ENCODE measurements at places on chromosomes 1 and 21.

- DNase-seq: peak; percentile 29
These were observed 13.0 kb upstream of the NEK7 start for GRCh38 chr1:198143797-198144196.

DNA sequence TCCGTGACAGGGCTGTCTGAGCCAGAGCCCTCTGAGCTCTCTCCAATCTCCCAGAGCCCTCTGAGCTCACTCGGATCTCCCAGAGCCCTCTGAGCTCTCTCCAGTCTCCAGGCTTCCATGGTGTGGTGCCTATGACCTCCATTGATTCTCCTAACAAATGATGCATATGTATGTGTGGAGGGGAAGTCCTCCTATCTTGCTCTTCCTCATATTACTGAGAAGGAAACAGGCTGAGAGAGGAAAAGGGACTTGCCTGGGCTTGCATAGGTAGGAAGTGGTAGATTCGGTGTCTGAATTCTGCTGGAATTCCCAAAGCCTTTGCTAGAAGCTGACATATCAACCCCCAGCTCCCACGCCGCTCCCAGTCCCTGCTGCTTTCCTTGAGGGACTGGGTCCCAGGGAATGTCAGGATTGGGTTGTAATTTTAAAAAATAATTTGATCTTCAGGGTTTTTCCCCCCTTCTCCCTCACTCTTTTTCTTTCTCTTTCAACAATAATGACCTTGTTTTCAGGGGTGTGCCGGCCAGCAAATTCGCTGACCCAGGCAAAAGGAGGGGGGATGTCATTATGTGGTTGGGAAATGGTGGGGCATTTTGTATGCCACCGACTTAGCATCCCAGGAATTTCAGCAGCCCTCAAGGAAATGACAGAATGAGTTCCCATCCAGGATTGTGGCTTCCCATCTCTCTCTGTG is 42.3 kb upstream of the RUNX3 start:
- DNase-seq: no peak

DNA sequence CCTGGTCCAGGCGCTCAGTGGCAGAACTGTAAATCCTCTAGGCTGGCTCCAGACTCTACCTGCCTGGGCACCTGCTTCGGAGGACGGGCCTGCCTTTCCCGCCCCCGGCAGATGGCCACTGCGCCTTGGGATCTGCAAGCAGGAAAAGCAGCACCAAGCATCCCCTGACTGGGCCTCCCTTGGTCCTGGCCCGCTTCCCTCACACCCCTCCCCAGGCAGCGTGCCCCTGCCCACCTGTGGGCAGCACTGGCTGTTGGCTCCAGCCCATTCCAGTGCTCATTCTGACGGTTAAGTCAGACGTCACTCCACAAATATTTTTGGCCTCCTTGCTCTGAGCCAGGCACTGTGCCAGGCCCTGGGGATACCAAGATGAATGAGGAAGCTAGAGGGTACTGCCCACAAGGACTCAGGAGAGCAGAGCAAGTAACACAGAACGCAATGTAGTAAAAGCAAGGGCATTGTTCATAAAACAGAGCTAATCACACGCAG is 22.0 kb upstream of the BLACAT1 start:
- DNase-seq: peak; percentile 82

GRCh38 chr1:222910699-222911098 is 95.9 kb downstream of the DISP1 start:
- no peak for DNase-seq

DNA sequence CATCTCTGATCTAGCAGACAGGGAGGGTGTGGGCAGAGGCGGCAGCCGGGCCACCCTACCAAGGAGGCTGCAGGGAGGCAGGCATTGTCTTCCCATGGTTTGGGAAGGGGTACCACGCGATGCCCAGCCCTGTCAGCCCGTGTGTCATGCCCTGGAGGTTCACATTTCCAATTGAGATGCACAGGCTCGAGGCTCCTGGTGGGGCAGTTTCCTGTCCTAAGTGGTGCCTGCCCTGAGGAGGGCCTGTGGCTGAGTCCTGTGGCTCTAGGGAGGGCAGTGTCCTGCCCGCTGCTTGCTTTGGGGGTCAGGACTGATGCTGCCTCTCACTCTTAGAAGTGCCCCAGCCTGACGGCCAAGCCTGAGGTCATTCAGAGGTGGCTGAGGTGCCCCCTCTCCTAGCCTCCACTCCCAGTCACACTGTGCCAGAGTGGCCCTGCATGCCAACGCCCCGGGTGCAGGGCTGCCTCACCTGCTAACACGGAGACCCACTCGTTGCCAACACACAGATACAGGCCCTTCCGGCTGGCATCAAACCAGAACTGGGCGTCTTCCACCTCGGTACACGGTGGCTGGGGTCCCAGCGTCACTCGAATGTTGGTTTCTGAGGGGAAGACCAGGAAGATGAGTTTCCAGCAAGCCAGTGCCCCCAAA is 11.9 kb downstream of the KRTAP10-1 start:
- DNase-seq: no peak

- no peak for DNase-seq
These were observed 220.4 kb upstream of the ZP4 start for GRCh38 chr1:238111081-238111480.

GRCh38 chr1:57546549-57547330 is 122.9 kb upstream of the DAB1 start:
- DNase-seq: no peak

GRCh38 chr21:25243808-25244207 is 363.5 kb downstream of the MRPL39 start:
- DNase-seq: no peak

GRCh38 chr1:228751360-228752098 is 16.2 kb downstream of the RHOU start:
- DNase-seq: peak; percentile 24

GRCh38 chr21:41876396-41876795 is 2.7 kb downstream of the PRDM15 start:
- no peak for DNase-seq

- no peak for DNase-seq
These were observed 3.0 kb upstream of the SUCO start for GRCh38 chr1:172530000-172530399.
